Fibroblast of the aortic adventitia (primary cell): ENCODE measurements at places on chromosomes 12 and 14. TPM values are rescaled to one million over a fixed set of nuclear protein-coding genes. Genes with fewer than 3 reads are reported as not detected.

SLC15A5 gene
- total RNA-seq: not detected in 2 replicates

DNA sequence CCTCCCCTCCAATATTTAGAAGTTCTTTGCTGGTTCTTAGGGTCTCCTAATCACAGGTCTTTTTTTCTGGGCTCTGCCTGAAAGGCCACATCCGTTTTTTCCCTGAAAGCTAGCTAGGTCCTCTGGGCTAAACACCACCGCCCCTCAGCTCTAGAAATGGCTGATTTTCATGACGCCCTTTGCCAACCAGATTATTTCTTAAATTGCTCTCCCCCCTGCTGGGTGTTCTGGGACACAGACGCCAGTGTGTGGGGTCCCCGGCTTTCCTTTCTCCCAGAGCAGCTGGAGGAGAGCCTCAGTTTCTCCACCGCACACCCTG lies 45.3 kb upstream of the ATP23 start:
- DNase-seq: peak; percentile 55

GRCh38 chr14:88947646-88948598 lies 123.5 kb downstream of the TTC8 start:
- peak; percentile 68 for DNase-seq

DNA sequence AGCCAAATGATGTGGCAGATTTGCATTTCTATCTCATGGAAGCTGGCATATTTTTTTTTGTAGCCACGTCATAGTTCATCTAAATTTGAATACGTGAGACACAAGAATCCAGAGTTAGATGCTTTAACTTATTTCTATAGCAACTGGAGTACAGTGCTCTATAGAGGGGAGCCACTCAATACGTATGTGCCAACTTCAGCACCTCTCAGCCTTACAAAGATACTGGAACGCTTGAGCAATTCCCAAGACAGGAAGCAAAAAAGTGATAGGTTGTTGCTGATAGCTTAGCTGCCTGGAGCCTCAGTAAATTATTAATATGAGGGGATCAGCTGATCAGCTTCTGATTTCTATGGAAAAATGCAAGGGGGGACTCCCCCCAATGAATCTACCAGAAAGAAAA lies 24.1 kb upstream of the PELI2 start:
- DNase-seq: no peak

GRCh38 chr12:123118497-123118896 lies 32.4 kb downstream of the PITPNM2 start:
- no peak for DNase-seq

- no peak for DNase-seq
Measured at GRCh38 chr14:100472094-100472455, 115.1 kb downstream of the BEGAIN start.

VTI1B gene
- 48.5 and 69.0 TPM in 2 replicates for total RNA-seq

- peak; percentile 100 for DNase-seq
Measured at GRCh38 chr12:92078167-92079053, 67.2 kb downstream of the BTG1 start.

CCDC184 gene
- 0.63 and 1.1 TPM in 2 replicates for total RNA-seq

DNA sequence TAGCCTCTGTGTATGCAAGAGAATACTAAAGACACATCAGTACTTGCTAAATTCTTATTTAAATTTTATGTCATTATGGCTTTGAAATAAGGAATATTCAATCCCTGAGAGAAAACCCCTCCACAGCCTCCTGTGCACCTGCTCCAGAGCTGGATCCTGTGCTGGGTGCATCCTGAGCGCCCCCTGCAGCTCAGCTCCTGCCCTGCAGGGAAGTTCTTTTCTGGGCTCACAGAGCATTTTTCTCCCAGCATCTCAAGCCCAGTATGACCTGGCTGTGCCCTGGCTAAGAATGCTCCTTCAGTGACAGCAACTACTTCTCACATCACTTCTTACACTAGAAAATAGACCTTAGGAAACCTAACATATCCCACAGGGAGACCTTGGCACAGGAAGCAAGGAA lies 1211.7 kb downstream of the TMEM121 start:
- no peak for DNase-seq

- DNase-seq: no peak
Measured at GRCh38 chr12:1310653-1311052, 283.7 kb downstream of the FBXL14 start.

DNA sequence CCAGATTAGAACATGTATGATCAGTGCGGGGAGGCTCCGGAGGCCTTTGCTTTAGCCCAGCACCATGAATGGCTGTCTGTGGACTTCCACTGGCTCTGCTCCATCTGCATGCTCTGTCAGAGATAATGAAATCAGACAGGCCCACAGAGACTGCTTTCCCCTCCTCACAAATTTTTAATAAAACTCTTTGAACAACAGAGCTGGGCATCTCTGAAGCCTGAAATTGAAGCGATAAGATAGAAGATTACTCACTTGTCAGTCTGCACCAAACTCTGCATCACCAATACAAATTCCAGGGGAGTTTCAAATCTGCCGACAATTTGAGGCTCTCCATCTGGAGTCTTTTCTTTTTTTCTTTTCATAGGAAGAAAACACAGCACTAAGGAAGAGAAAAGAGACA lies 110.0 kb downstream of the DYRK2 start:
- DNase-seq: peak; percentile 25

- DNase-seq: peak; percentile 16
Measured at GRCh38 chr14:100675699-100676684, 50.7 kb upstream of the DLK1 start.

GRCh38 chr14:93731753-93732152 lies 56.5 kb downstream of the PRIMA1 start:
- no peak for DNase-seq

TMEM229B gene
- total RNA-seq: 0.81 and 1.8 TPM in 2 replicates

FOXG1 gene
- 0.63 TPM in 1 of 2 replicates, not detected in the other for total RNA-seq

TAS2R50 gene
- 3.1 and 6.5 TPM in 2 replicates for total RNA-seq

DNA sequence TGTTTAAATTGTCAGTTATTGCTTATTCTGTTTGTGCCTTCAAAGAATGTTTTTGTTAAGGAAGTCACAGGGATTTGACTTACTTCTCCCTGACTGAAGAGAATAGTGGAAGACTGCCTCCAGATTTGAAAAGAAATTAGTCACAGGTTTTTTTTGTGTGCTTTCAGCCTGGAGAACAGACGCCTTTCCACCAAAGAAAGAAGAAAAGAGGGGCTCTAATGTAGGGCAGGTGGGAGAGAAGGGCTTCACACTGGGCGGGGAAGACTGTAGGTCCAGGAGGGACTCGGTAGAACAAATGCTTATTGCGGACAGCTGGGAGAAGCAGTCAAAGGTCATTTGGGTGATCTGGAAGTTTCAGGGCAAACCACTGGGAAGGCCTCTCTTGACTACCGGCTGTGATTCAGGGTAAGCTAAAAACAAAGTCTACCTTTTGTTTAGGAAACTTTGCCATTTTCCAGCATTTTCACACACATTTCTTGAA lies 76.8 kb downstream of the SAMD4A start:
- DNase-seq: no peak

ST8SIA1 gene
- 4.6 and 13.7 TPM in 2 replicates for total RNA-seq

DNA sequence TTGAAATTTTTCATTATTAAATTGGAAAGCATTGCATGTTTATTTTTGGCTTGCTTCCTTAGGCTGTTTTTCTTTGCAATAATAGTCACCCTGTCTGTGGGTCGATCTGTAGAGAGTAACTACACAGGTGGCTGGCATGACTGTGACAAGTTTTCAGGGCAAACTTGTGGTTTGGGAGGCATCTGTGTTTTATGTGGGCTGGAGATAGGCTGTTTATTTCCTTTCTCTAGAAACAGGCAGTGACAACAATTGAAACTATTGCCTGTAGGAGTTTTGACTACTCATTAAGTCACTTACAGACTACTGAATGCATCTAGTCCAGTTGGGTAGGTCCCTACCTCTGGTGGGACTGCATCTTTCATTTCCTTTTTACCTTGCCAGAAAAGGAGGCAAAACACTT lies 155.6 kb downstream of the DYRK2 start:
- DNase-seq: no peak

DNA sequence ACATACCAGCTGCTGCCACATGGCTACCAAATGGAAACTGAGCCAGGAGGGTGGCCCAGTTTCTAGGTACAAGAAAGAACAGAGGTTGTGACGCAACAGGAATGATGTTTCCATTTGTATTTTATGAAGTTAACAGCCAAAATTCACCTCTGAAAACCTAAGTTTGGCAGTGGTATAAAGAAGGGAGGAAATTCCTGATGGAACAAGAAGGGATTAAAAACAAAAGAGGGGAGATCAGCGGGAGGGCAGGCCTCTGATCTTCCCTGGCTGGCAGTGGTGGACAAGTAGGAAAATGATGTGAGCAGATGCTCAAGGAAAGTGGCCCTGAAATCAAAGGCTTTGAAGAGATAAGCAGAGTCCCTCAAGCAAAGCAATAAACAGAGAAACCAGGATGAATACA lies 47.3 kb upstream of the BCL2L14 start:
- DNase-seq: no peak

- DNase-seq: no peak
Measured at GRCh38 chr14:95741781-95742180, 27.9 kb upstream of the TCL1A start.

RTL1 gene
- not detected in 2 replicates for total RNA-seq

GRCh38 chr14:22276913-22277816 lies 311.9 kb downstream of the DAD1 start:
- peak; percentile 39 for DNase-seq

- no peak for DNase-seq
Measured at GRCh38 chr12:82314406-82314892, 43.7 kb downstream of the CCDC59 start.

GRCh38 chr12:101696251-101697196 lies 916 bp upstream of the CHPT1 start:
- DNase-seq: peak; percentile 40

TUBA1B gene
- total RNA-seq: 159 and 2,451 TPM in 2 replicates

TUBA1C gene
- total RNA-seq: 54.7 and 839 TPM in 2 replicates

DNA sequence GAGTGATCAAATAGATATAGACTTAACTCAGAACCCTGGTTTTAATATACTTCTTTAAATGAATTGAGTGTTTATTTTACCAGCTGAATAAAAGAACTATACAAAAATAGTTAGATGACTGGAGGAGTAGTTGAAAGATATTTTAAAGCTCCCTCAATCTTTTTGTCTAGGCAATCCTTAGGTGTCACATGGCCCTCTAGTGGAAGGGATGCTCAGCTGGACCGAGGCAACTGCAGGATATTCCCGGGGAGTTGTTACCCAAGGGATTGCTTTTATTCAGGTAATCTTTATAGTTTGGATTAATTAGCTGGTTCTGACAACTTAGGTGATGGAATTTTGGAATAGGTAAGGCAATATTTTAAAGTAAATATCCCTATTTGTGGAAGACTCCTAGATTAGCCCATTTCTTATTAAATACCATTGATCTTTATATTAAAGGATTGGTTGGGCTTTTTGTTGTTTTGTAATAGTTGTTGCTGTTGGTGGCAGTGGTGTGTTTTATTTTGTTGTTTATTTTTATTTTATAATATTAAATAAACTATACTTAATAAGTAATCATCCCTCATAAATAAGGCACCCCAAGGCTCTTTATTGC lies 57.1 kb downstream of the ZDHHC17 start:
- DNase-seq: peak; percentile 52
